Naive thymus-derived CD4-positive, alpha-beta T cell (primary cell): ENCODE measurements at places on chromosomes 5 and 9. TPM values are rescaled to one million over a fixed set of nuclear protein-coding genes. Genes with fewer than 3 reads are reported as not detected.

Gene AMBP
- polyA plus RNA-seq: not detected

Gene ZNF883
- polyA plus RNA-seq: 0.76 TPM

Gene NRG2
- 0.05 TPM for polyA plus RNA-seq

Gene ACER2
- 0.31 TPM for polyA plus RNA-seq

Gene IL7R
- polyA plus RNA-seq: 690 TPM

Gene PCDHGA2
- not detected for polyA plus RNA-seq

Gene PCDHGA6
- polyA plus RNA-seq: not detected

Gene SNX2
- polyA plus RNA-seq: 98.6 TPM

Gene TAL2
- not detected for polyA plus RNA-seq
